ENCODE measurements at places on chromosomes 7 and 10.

DNA sequence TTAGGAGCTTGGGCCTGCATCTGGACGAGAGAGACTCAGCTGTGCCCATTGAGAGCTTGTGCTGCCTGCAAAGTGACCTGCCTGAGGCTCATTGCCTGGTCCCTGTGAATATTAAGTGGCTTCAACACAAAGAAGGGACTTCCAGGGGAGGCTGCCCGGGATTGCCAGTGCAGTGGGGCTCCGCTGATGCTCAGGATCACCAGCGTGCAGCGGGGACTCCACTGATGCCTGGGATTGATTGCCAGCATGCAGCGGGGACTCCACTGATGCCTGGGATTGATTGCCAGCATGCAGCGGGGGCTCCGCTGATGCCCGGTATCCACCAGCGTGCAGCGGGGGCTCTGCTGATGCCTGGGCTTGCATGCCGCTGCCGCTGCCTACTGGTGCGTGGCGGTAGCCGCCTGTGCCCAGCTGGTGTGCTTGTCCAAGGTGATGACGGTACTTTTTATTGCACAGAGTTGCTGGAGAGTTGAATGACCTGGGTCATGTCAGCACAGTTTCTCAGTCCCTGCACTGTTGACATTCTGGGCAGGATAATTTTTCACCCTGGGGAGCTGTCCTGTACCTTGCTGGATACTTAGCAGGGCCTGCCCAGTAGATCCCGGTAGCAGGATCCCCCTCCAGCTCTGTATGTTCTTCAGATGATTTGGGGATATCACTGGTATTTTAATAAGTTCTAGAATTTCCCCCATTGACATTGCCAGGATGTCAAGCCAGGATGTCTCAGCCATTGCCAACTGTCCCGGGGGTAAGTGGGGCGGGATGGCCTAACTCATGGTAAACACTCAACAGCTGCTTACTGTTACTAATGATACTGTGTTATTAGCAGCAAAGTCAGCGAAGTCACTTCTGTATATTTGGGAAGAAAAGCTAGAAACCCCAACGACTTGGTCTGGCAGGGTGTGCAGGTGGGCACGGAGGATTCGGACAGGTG is 13.0 kb downstream of the DOCK1 start:
- no peak for DNase-seq

DNA sequence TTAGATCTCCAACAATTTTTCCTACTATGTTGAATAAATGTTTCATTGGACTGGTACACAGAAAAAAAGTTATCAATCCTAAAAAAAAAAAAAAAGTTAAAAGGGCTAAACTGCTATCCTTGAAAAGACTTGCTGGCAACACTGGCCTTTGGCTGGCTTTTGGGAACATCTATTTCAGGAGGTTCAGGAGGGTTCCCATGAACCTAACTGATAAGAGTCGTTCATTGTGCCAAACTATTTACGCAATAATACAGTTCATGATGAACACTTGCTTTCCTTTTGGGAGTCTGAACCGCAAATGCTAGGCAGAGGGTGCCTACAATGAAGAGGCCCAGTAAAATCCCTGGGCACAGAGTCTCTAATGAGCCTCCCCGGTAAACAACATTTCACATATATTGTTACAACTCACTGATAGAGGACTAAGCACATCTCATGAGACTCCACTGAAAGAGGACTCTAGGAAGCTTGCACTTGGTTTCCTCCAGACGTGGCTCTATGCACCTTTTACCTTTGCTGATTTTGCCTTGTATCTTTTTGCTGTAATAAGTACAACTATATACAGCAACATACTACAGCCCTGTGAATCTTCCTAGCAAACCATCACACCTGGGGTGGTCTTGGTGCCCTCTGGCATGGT is 45.0 kb downstream of the ZFAND4 start:
- no peak for DNase-seq

- no peak for DNase-seq
These were observed 19.8 kb upstream of the MRLN start for GRCh38 chr10:59773088-59773487.

- DNase-seq: no peak
These were observed 957.6 kb upstream of the ZNF722 start for GRCh38 chr7:63040966-63041610.

DNA sequence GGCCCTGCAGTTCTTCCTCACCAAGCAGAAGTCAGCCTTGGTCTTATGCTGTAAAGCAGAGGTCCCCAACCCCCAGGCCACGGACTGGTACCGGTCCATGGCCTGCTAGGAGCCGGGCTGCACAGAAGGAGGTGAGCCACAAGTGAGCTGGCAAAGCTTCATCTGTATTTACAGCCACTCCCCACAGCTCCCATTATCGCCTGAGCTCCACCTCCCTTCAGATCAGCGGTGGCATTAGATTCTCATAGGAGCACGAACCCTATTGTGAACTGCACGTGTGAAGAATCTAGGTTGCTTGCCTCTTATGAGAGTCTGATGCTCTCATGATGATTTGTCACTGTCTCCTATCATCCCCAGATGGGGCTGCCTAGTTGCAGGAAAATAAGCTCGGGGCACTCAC is 87.6 kb upstream of the NEBL start:
- no peak for DNase-seq

GRCh38 chr7:47384755-47385535 is 197.0 kb downstream of the TNS3 start:
- no peak for DNase-seq

DNA sequence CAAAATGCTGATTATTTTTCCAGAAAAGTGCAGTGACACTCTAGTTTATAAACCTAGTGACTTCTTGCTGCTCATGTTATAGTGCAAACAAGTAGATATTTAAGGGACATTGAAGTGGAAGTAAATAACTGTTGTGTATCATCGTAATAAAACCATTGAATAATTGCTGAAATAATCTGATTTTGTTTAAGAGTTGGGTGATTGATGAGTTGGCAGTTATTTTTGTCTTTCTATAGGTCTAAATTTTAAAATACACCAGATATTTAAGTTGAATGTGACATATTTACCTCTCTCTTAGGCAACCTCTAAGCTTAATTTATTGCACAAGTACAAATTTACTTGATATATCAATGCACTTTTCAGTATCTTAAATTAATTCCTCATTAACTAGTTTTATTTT is 192.9 kb downstream of the TSPAN12 start:
- DNase-seq: no peak

GRCh38 chr10:30671026-30671616 is 41.6 kb upstream of the LYZL2 start:
- peak; percentile 28 for DNase-seq

DNA sequence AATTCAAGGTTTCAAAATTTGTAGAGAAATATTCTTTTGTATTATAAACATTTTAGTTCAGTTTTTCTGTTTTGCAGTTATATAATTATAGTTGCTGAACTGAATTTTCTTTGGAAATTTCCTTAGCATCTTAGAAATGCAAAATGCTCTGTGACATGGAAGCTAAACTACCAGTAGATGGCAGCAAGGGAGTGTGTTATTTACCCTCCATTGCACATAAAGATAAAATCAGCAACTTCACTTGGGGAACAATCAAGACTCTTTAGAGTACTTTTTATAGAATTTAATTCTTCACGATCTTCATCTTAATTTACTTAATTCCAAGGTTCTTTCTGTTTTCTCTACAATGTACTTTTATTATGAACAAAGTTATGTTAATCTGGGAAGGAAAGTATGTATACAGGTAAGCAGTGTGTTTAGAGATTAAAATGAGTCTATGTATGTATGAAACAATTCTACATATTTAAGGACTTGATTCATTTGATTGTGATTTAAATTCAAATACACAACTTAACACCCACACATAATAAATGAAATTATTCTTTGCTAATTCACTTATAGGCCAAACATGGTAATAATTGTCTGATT is 404.2 kb downstream of the THSD7A start:
- no peak for DNase-seq

DNA sequence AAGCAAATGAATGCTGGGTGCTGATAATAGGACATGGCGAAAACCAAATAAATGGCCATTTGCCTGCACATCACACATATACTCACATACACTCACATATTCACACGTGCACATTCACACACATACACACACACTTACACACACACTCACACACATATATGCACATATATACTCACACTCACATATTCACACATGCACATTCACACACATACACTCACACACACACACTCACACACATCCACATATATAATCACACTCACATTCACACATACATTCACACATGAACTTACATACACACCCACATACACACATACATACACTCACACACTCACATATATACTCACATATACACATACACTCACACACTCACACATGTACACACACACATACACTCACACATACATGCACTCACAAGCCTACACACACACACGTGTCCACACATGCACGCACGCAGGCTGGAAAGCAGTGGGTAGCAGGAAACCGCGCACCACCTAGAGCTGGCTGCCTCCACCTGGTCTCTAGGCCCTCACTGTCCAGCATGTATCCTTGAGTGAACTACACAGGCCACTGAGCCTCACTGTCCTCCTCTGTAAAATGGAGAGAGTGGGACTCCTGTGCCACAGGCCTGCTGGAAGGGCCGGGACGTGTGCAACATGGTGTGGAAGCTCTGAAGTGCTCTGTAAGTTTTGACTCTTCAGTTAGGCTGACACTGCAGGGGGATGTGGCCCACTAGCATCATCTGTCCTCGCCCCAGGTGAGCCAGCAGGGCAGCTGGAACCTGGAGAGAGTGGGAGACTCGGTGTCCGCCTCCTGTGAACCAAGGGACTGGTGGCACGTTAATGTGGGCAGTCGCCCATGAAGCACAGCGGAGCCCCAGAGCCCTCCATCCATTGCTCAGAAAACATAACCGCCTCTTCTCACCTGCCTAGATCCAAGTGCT is 14.9 kb downstream of the TMEM72 start:
- no peak for DNase-seq

GRCh38 chr7:158067931-158068482 is 519.6 kb downstream of the PTPRN2 start:
- DNase-seq: no peak

- DNase-seq: no peak
These were observed 49.6 kb downstream of the CPED1 start for GRCh38 chr7:121037957-121038716.

GRCh38 chr7:44274623-44274975 is 50.8 kb downstream of the CAMK2B start:
- no peak for DNase-seq

GRCh38 chr10:80684259-80684658 is 146.6 kb downstream of the SH2D4B start:
- DNase-seq: no peak

- no peak for DNase-seq
These were observed 138.9 kb upstream of the COBL start for GRCh38 chr7:51455513-51455912.

DNA sequence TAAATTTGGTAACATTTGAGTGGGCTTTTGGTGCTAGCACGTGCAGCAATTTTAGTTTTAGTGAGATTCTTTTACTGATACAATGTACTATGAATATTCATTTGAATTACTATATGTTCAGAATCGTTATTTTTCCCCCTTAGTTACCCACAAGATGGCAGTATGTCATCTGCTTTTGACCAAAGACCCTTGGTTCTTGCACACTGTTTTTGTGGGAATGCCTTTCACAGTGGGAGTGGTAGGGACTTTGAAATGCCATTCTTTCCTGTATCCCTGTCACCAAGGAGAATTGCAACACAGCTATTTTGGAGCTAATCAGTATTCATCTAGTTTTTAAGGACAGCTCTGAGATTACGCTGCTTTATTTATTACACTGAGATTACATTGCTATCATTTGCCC is 40.6 kb downstream of the SEC23IP start:
- no peak for DNase-seq

DNA sequence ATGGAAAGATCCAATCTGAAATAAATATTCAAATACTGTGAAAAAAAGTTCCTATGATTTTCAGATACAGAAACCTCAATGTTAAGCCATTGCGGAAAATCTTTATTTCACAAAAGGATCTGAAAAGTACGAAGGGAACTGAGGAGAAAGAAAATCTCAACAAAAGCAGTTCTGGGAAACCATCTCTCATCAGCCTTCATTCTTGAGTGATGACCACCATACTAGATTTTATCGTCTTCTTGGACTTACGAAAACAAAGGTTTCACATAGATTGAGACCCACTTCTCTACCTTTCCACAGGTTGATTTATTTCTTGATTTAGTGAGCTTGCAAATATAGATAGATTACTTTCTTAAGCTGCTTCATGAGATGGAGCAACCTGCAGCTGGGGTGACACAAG is 293.4 kb upstream of the LYZL1 start:
- DNase-seq: no peak

GRCh38 chr10:22071332-22071731 is 67.8 kb upstream of the DNAJC1 start:
- DNase-seq: no peak

- DNase-seq: no peak
These were observed 9.1 kb downstream of the LAMB1 start for GRCh38 chr7:107993891-107994291.

GRCh38 chr10:100567249-100567648 is 31.5 kb downstream of the HIF1AN start:
- no peak for DNase-seq

- DNase-seq: no peak
These were observed 46.6 kb downstream of the CLEC2L start for GRCh38 chr7:139570119-139570518.

GRCh38 chr7:39696631-39697030 is 73.3 kb downstream of the RALA start:
- DNase-seq: no peak

- no peak for DNase-seq
These were observed 10.4 kb upstream of the PCGF5 start for GRCh38 chr10:91210014-91210413.

GRCh38 chr10:117424883-117425649 is 49.8 kb upstream of the PDZD8 start:
- DNase-seq: no peak

DNA sequence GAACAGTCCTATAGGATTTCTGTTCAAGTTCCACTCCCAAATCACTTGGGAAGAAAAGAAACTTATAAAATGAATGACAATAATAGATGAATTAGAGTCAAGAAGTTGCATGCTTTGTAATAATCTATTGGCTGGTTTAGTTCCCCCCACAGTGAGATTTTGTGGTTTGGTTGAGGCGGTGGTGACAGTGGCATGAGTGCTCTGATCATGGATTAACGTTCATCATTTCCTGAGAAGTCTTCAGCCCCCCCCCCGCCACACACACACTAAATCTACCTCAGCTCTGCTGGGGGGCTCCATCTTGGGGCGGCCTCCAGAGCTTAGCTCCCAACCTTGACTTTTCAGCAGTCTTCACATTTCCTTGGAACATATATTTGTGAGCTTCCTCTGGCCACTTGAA is 121.7 kb downstream of the ABCA13 start:
- no peak for DNase-seq

DNA sequence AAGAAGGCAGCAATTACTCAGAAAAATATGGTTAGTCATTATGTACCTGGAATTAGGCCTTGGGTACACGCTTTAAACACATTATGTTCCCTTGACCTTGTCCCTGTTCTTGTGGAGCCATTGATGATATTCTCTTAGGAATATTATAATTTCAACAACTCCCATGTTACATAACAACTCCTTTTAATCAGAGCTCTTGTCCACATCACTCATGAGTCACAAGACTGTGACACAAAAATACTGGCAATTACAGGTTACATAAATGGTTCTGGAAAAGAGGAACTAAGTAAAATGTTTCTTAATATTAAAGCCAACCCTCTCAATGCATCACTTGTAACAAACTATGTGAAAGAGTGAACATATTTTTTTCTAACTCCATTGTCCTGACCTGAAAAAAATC is 143.8 kb upstream of the PCLO start:
- no peak for DNase-seq

GRCh38 chr7:30727061-30727945 is 24.6 kb upstream of the INMT start:
- peak; percentile 82 for DNase-seq

GRCh38 chr10:17241611-17242333 is 13.7 kb downstream of the VIM start:
- DNase-seq: no peak

All from activated CD4-positive, alpha-beta memory T cell treated with anti-CD3 and anti-CD28 coated beads, Interleukin-2, amount 10 ng/mL, durations not matched to agents 7 days and 5 days (primary cell).